ENCODE measurements at places on chromosomes 2 and 18. TPM values are rescaled to one million over a fixed set of nuclear protein-coding genes. Genes with fewer than 3 reads are reported as not detected.

SPRED2 gene
- 11.6 TPM for total RNA-seq

DTNA gene
- total RNA-seq: 5.2 TPM

ATOH8 gene
- 43.0 TPM for total RNA-seq

GRCh38 chr18:22314420-22314819, 103.3 kb downstream of the CTAGE1 start:
- peak; percentile 62 for DNase-seq

- DNase-seq: no peak
These were observed 57.4 kb downstream of the KIDINS220 start for GRCh38 chr2:8779795-8780671.

DNA sequence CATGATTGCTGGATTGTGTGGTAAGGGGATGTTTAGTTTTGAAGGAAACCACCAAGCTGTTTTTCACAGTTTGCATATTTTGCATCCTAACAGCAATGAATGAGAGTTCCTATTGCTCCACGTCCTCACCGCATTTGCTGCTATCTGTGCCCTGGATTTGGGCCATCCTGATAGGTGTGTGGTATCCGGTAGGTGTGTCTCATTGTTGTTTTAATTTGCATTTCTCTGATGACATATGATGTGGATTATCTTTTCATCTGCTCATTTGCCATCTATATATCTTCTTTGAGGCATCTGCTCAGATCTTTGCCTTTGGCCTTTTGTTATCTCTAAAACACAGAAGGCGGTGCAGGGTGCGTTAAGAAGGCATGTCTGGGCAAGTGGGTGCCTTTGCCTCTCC, 73.3 kb downstream of the LONRF2 start:
- no peak for DNase-seq

- DNase-seq: peak; percentile 56
These were observed 96.9 kb upstream of the ZNF397 start for GRCh38 chr18:35143622-35144596.

DNA sequence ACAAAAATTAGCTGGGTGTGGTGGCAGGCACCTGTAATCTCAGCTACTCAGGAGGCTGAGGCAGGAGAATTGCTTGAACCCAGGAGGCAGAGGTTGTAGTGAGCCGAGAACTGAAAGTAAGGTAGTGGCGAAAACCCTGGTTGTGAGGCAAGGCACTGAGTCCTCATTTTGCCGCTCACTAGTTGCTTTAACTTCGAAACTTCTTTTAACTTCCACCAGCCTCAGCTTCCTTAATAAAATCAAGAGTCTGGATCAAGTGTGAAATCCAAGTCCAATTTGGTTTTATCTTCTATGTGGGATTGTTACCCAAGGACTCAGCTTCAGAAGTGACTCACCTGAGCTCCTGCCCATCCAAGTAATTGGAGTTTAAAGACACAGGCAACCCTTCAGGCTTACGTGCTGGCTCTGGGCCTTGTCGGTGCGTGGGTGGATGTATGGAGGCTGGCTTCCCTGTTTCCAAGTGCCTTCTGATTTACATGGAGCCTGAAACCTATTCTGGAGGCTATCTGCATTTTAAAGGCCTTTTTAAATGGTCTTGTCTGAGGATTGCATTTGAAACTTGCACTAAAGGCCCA, 374.2 kb upstream of the ID2 start:
- DNase-seq: peak; percentile 7
